ENCODE measurements at places on chromosomes 1 and 21.

DNA sequence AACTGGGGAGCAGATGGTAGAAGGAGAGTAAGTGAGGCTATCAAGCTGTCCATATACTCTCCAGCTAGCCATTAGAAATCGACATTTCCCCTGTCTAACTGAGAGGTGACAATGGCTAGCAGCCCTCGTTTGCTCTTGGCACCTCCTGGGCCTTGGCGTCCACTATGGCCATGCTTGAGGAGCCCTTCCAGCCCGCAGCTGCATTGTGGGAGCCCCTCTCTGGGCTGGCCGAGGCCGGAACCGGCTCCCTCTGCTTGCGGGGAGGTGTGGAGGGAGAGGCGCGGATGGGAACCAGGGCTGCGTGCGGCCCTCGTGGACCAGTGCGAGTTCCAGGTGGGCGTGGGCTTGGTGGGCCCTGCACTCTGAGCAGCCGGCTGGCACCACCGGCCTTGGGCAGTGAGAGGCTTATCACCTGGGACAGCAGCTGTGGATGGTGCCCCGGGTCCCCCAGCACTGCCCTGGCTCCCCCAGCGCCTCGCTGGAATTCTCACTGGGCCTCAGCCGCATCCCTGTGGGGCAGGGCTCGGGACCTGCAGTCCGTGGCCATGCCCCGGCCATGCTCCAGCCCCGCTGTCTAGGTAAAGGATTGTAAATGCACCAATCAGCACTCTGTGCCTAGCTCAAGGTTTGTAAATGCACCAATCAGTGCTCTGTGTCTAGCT lies 56.2 kb upstream of the PARP1 start:
- DNase-seq, result no peak

- DNase-seq, result no peak
Measured at GRCh38 chr1:1281533-1282321, 1.5 kb downstream of the SCNN1D start.

DNA sequence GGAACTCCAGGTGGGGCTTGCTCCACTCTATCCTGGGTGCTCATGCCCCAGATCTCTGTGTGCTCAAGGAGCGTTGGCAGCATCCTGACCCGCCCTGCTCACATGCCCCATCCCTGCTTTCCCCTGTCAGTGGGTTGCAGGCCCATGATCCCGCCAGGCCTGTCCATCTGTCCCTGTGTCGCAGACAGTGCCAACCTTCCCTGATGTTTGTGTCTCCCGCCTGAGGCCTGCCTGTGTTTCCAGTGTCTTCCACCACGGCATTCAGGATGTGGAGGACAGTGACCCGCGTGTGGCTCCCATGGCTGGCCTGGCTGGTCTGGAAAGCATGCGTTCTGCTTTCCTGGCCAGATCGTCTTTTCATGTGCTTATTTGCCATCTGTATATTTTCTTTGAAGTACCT lies 82.9 kb downstream of the PCBP3 start:
- no peak for DNase-seq

GRCh38 chr21:32181457-32181856 lies 97.4 kb downstream of the MIS18A start:
- no peak for DNase-seq

GRCh38 chr1:236639686-236640085 lies 35.4 kb upstream of the HEATR1 start:
- no peak for DNase-seq

DNA sequence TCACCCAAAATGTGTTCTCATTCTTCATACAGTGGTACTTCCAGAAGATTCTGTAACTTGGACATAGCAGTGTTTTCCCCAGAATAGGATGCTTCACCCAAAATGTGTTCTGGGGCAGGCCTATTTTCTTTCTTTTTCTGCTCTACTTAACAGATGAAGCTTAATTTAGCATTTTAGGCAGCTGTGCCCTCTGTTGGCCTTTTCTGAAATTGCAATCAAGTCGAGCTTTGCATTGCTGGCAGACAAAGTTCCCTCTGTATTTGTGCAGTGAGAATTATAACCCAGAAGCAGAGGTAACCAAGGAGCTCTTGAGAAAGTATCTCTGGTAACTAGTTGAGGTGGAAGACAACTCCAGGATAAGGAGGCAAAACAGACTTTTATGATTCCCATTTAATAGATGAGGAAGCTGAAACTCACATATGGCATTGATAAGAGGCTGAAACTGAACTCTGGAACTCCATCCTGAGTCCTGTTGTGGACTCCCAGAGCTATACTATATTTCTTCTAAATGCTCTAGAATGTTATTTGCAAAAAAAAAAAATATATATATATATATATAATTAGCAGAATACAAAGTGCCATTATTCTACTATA lies 50.3 kb upstream of the L1TD1 start:
- DNase-seq, result peak; percentile 26

GRCh38 chr21:25721987-25722386 lies 12.7 kb downstream of the ATP5PF start:
- DNase-seq, result no peak

DNA sequence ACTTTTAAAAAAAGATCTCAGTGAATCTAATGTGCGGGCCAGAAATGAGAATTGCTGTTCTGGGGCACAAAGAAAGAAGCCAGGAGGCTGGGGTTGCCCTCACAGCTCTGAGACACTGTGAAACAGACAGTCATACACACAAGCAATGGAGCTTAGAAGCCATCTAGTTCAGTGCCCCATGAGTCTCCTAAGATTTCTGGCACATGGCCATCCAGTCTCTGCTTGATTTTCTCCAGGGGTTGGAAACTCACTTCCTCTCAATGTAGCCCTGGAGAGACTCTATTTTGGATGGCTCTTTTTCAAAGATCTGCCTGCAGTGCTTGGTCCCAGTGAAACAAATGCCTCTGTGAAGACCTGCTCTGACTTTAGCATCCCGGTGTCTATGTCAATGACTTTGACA lies 38.6 kb downstream of the KCNN3 start:
- DNase-seq, result no peak

DNA sequence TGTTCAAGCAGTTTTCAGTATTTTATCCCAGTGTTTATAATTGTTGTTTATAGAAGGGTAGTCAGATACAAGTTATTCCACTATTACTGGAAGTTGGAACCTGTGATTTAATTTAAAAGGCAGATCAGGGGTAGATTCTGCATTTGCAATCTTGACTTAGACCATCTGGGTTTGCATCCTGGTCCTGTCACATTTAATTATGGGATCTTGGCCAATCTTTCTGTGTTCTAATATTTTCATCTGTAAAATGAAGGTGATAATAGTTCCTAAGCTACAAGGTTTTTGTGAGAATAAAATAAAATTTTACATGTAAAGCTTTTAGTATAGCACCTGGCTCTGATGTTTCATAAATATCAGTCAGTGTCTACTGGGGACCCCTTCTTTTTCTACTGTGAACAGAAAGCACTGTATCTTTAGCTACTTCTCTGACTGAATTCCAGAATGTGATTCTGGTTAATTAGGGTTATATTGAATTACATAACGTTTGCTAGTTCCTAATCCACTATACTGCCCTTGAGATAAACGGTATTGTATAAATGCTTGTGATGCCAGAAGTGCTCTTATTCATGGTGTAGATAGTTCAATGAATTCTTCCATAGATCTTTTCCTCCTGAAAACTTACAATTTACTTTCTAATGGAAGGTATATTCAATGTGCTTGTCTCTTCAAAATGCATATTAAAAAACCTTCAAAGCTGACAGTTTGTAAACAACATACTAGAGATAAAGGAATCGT lies 131.0 kb downstream of the KCNK1 start:
- DNase-seq, result no peak

GRCh38 chr1:225537554-225538251 lies 109.9 kb upstream of the LBR start:
- no peak for DNase-seq

DNA sequence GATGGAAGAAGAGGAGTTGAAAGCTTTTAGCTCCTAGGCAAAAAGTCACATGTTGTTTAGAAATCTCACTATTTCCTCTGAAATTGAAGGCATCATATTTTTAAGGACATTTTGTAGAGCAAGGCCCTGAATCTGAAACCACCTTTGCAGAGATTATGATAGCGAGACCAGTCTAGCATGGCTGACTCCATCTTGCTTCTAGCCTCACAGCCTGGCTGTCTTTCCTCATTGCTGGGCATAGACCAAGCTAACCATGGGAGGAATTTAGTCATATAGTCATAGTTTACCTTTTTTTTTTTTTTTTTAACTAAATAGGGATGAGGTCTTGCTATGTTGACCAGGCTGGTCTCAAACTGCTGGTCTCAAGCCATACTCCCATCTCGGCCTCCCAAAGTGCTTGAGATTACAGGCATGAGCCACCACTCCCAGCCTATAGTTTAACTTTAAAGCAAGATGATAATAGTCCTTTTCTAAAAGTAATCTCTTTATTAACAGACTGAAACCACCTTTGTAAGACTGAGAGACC lies 42.2 kb upstream of the ZNF326 start:
- DNase-seq, result no peak

DNA sequence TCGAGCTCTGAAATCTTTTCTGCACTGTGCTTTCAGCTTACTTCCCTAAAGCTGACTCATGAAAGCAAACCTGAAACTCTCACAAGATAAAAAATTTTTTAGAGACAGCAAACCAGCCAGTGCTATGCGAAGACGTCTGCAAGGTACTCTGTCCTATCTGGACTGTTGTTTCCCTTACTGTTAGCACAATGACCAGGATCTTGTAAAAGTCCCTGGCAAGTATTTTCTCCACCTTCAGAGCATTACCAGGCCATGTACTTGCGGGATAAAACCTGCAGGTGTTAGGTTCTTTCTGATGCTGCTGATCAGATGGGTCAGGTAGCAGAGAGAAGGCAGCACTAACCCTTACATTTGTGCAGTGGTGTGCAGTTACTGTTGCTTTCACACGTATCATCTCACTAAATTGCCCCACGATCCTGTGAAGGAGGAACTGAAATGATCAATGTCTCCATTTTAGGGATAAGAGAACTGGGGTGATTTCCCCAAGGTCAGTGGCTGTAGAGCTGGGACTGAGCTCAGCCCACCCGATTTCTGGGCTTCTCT lies 56.6 kb downstream of the PLXNA2 start:
- no peak for DNase-seq

- DNase-seq, result no peak
Measured at GRCh38 chr1:244165021-244165420, 113.9 kb downstream of the ZBTB18 start.

DNA sequence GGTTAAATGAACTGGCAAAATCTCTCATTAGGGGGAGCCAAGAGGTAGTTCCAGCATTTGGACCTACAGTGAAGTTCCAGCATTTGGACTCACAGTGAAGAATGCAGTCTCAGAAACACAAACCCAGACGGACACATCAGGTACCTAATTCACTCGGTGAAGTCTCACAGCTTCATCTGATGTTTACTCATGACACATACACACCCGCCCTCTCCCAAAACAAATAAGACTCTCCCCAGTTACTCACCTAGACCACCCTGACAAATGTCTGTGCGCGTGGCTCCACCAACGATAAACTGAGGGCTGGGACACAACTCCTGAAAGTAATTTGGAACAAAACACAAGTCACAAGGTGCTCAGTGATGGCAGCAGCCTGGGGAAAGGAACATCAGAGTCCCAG lies 11.4 kb downstream of the CAPN8 start:
- no peak for DNase-seq

DNA sequence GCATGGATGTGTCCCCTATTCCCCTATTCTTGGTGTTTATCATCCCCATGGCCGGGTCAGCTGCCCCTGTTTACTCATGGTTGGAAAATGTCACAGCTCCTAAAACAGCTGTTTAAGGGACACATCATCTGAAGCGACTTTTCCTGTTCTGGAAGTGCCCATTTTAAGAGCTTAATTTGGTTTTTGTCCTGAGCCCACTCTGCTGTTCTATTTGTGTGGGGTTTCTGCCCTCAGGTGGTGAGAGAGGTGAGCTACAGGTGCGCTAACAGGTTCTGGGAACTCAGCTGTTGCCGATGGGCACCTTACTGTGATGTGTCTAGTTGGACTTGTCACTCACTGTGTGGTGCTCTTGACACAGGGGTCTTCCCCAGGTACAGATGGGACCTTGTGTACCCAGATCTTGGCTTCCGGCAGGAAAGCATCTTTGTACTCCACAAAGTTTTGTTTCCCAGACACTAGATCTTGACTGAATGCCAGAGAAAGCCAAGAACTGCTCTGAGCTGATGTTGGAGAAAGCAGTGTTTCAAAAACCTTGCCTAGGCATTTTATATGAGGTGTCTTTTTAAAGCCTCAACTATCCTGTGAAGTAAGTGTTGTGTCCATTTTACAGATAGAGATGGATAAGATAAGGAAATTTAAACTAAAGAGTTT lies 59.0 kb upstream of the CD1D start:
- DNase-seq, result peak; percentile 10

DNA sequence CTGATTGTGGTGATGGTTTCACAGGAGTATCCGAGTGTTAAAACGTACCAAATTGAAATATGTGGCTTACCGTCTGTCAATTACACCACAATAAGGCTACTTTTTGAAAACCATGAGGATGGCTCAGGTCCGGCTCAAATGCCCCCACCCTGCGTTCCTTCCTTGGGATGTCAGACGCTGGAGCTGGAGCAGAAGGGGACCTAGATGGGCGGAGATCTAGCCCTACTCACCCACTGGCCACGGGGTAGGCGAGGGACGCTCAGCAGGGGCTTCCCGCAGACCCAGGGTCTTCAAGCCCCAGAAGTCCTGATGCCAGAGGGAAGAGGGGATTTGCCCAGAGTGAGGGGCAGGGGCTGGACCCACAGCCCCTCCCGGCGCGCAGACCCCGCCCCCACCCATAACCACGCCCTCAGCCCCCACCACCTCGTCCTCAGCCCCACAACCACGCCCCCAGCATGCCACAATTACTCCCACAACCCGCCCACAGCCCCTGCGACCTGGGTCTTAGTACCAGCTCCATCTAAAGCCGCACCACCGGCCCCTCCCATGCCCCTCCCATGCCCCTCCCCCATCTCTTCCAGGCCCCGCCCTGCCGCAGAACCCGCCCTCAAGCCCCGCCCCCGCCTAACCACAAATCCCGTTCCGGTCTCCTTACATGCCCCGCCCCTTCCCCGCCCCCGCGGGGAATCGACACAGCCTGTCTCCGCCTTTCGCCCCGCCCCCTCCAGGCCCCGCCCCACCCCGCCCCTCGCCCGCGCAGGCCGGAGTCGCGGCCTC lies at the start of gene LRRC3:
Gene LRRC3, plus strand, starts transcription at position 764 of the 777 bp plus-strand sequence. CDS start 1,135 bp downstream, outside the sequence.
- peak; percentile 47 for DNase-seq

DNA sequence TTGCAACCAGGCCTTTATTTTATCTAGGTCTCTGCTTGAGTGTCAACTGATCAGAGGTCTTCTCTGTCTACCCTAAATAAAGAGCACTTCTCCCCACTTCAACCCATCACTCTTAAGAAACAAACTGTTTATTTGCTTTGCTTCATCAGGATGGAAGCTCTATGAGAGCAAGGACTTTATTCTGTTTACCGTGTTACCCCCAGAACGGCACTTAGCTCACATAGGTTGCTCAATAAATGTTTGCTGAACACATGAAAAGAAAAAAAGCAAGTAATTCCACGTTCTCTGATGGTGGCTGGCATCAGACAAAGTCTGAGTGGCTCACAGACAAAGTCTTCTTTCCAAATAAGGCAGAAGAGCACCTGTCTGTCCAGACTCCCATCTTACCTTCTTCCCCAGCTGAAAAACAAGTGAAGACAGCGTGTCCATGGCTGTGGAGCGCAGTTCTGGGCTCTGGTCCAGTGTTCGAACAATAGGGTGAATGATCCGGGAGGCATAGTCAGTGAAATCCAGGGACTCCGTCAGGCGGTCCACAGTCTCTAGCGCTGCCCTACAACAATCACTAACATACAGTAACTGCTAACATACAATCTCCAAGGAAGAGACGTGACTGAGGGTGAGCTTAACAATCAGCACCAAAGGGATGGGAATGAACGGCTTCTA lies 22.9 kb downstream of the ANGPTL7 start:
- DNase-seq, result no peak
